Neural crest cell (in vitro differentiated cells): ENCODE measurements at places on chromosomes 16 and 17. TPM values are rescaled to one million over a fixed set of nuclear protein-coding genes. Genes with fewer than 3 reads are reported as not detected.
A peak's percentile ranks its signal among the peaks of the same experiment; 100 is the strongest.

- H3K27ac ChIP-seq = peak overlapping the region; percentile 28
- H3K36me3 ChIP-seq = no peaks in the 10 kb centered on the region
- peak overlapping the region; percentile 77 for H3K4me3 ChIP-seq
- DNase-seq = no peak
- peaks cover 87% of the 10 kb centered on the region for H3K4me1 ChIP-seq
Observed at GRCh38 chr16:73036074-73036826, 11.7 kb downstream of the ZFHX3 start.

The HSD17B2 gene
- total RNA-seq = not detected in 2 replicates

- no peak overlapping the region for H3K27ac ChIP-seq
- no peaks in the 10 kb centered on the region for H3K36me3 ChIP-seq
- H3K4me3 ChIP-seq = no peak overlapping the region
- H3K4me1 ChIP-seq = peaks cover 32% of the 10 kb centered on the region
- H3K27me3 ChIP-seq = no peaks in the 10 kb centered on the region
- no peak for DNase-seq
Observed at GRCh38 chr17:19335951-19336631, 26.4 kb downstream of the B9D1 start.

DNA sequence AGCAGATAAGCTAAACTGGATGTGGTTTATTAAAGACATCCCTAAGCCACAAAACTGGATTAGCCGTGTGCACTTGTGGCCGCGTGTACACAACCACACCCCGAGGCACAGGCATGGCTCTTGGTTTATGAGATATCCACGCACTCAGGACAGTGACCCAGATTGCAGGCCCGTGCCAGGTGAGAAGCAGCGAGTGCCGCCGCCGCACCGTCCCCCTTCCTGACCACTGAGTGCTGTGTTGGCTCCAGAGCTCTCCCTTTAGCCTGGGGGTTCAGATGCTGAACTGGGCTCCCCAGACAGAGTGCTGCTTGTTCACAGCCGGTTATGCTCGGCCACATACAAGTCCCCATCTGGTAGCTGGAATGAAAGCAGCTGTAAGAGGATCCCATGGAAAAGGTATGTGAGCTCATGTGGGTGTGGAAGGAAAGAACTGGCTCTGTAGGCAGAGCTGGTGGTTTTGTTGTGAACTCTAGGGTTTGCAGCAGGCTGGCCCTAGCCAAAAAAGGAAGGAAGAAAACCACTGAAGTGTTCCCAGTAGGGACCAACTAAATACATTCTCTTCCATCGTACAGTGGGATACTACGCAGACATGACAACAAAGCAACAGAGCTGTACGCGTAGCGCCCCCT, 29.5 kb downstream of the KNOP1 start:
- no peak overlapping the region for H3K4me3 ChIP-seq
- H3K36me3 ChIP-seq = peaks cover 27% of the 10 kb centered on the region
- no peaks in the 10 kb centered on the region for H3K27me3 ChIP-seq
- no peak for DNase-seq

DNA sequence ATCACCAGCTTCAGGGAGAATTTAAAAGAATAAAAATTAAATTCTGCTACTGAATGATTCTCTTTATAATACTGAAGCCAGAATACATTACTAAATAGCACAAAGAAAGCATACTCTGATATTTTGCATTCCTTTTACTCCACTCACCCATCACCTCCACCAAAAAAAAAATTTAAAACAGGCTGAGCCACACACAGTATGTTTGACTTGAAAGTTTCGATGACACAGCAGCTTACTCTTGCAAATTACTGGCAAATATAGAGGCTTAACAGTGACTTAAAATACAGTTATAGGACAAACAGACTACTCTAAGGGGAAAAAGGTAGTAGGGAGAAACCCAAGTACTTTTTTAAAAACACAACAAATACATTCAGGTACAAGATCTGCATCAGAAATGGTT, 39.2 kb downstream of the GPATCH8 start:
- DNase-seq = no peak
- no peak overlapping the region for H3K4me3 ChIP-seq
- H3K27ac ChIP-seq = no peak overlapping the region
- H3K27me3 ChIP-seq = no peaks in the 10 kb centered on the region

GRCh38 chr17:77842528-77843147, 115.9 kb upstream of the TNRC6C start:
- DNase-seq = no peak
- H3K4me1 ChIP-seq = no peaks in the 10 kb centered on the region
- H3K4me3 ChIP-seq = no peak overlapping the region
- no peaks in the 10 kb centered on the region for H3K27me3 ChIP-seq
- H3K27ac ChIP-seq = no peak overlapping the region
- no peaks in the 10 kb centered on the region for H3K36me3 ChIP-seq

DNA sequence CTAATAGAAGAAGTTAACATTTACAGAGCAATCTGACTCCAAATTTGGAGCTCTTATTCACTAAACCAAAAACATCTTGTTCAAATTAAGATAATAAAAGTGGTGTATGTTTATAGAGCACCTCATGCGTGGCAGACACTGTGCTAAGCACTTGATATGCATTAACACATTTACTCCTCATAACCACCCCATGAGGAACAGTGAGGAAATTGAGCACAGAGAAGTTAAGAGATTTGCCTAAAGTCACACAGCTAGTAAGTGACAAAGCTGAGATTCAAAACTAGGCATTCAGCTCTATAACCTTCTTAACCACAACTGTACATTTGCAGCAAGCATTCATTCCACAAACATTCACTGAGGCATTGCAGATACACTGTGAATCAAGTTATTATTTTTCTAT, 94.0 kb downstream of the VAT1L start:
- no peaks in the 10 kb centered on the region for H3K27me3 ChIP-seq
- H3K4me1 ChIP-seq = peaks cover 10% of the 10 kb centered on the region
- no peak overlapping the region for H3K27ac ChIP-seq
- H3K36me3 ChIP-seq = no peaks in the 10 kb centered on the region
- H3K4me3 ChIP-seq = no peak overlapping the region

The SEBOX gene
- not detected in 2 replicates for total RNA-seq

DNA sequence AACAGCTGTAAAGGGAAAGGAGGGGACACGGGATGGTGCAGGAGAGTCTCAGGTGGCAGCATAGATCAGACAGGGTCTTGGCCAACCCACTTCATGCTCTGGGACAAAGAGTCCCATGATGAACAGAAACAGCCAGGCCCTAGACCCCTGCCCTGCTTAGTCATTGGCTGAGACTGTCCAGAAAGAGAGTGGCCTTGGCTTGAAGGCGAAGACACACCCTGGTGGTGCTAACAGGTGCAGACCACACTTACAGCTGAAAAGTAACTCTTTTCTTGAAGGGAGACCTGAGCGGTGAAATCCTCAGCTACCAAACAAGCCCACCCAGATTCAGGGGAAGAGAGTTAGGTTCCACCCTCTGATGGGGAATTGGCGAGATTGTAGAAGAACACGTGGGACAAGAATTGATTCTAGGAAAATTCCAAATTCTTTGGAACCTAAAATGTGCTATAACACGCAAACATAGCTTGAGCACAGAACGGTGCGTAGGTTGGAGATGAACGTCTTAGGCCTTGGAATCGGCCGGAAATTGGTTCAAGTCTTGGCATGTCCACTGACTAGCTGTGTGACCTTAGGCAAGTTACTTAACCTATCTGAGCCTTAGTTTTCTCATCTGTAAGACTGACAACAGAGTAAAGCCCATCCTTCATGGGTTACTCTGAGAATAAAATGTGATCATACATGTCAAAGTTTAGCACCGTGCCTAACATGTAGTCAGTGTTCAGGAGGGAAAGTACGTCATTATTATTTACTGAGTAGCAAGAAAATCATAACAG, 12.5 kb upstream of the MLYCD start:
- H3K27ac ChIP-seq = no peak overlapping the region
- H3K27me3 ChIP-seq = no peaks in the 10 kb centered on the region
- no peak for DNase-seq
- no peaks in the 10 kb centered on the region for H3K36me3 ChIP-seq
- H3K4me1 ChIP-seq = peaks cover 29% of the 10 kb centered on the region

DNA sequence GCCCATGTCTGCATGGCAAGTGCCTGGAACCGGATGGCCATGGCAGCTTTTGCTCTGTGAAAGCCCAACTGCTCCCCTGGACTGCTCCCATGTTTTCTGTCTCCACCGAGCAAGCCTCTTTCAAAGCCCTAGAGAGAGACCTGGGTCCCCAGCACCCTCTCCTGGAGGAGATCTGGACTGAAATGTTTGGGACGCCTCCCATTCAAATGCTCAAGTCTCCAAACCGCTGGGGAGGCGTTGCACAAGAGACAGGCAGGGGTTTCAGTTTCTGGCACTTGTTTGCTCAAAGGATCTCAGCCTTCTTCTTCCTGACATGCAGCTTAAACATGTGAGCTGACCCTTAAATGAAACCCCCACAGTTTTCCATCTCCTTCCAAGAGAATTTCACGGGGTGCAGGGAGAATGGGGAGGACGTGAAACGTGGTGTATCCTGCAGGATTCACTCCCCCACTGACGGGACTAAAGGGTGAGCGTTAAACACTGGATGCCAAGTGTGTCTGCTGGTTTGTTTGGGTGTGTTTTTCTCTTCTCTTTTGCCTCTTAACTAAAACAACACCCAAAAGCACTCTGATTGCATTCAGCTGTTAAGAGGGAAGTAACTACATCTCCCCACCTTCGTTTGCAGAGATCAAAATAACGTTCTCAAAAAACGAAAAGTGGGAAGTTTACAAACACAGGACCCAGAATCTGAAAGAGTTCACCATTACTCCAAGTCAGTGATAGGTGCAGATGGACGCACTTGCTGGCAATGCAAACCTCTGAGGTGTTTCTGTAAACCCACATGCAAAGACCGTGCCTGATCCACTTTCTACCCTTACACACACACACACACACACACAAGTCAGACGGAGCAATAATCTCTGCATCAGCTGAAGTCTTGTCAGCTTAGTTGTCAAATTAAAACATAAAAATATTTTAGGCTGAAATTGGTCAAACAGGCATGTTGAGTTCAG, 256.9 kb downstream of the C16orf95 start:
- peaks cover 17% of the 10 kb centered on the region for H3K4me1 ChIP-seq
- no peak overlapping the region for H3K4me3 ChIP-seq
- peaks cover 18% of the 10 kb centered on the region for H3K27me3 ChIP-seq
- H3K27ac ChIP-seq = no peak overlapping the region
- no peaks in the 10 kb centered on the region for H3K36me3 ChIP-seq

GRCh38 chr17:74649909-74650308, 26.4 kb upstream of the CD300E start:
- no peak for DNase-seq
- no peak overlapping the region for H3K4me3 ChIP-seq
- no peak overlapping the region for H3K27ac ChIP-seq

The MILR1 gene
- total RNA-seq = not detected in 2 replicates

The ABCC12 gene
- 0.07 and 0.30 TPM in 2 replicates for total RNA-seq

The AANAT gene
- 0.39 TPM in 1 of 2 replicates, not detected in the other for total RNA-seq

- peak overlapping the region; percentile 81 for H3K4me3 ChIP-seq
- no peak for DNase-seq
- peaks cover 10% of the 10 kb centered on the region for H3K27me3 ChIP-seq
- peaks cover 21% of the 10 kb centered on the region for H3K4me1 ChIP-seq
Observed at GRCh38 chr17:1177016-1177700, 2.6 kb downstream of the ABR start.

The ZNF750 gene
- not detected in 2 replicates for total RNA-seq

- H3K27ac ChIP-seq = no peak overlapping the region
- peaks cover 48% of the 10 kb centered on the region for H3K4me1 ChIP-seq
- H3K36me3 ChIP-seq = peaks cover 9% of the 10 kb centered on the region
- H3K27me3 ChIP-seq = peaks cover 5% of the 10 kb centered on the region
- no peak for DNase-seq
Observed at GRCh38 chr17:6450926-6451832, 6.9 kb downstream of the PIMREG start.

DNA sequence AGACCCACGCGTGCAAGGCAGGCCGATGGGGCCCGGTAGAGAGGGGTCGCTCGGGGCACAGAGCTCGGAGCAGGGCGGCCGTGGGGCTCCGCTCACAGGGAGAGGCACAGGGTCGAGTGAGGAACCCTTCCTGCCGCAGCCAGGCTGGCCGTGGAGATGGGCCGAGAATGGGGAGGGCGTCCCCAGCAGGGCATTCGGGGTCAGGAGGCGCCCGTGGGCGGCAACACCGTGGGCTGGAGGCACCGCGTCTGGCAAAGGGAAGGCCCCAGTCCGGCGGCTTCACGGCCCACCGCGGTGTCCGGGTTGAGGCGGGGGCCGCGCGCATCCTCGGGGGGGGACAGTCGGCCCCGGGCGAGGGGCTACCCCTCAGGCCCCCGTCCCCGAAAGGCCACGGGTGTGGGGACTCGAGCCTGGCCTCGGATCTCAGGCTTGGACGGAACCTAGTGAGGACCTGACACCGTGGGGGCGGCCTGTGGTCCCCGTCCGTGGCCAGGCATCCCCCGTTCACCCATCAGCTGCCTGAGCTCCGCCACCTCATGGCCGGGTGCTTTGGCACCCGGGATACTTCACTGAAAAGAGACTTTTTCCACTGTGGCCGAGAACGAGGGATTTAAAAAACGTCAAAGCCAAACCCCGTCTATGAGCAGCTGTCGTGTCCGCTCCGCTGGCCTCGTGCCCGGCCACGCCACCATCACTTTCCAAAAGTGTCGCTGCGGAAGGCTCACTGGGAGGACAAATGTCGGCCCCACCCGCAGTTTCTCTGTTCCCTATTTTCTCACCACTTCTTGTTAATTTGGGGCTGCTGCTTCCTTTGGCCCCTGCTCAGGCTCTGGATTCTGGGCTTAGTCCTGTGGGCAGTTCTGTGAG, 73.6 kb downstream of the METRNL start:
- H3K4me1 ChIP-seq = peaks cover 20% of the 10 kb centered on the region
- H3K27ac ChIP-seq = no peak overlapping the region
- no peaks in the 10 kb centered on the region for H3K36me3 ChIP-seq
- H3K27me3 ChIP-seq = no peaks in the 10 kb centered on the region
- H3K4me3 ChIP-seq = no peak overlapping the region
- DNase-seq = no peak

DNA sequence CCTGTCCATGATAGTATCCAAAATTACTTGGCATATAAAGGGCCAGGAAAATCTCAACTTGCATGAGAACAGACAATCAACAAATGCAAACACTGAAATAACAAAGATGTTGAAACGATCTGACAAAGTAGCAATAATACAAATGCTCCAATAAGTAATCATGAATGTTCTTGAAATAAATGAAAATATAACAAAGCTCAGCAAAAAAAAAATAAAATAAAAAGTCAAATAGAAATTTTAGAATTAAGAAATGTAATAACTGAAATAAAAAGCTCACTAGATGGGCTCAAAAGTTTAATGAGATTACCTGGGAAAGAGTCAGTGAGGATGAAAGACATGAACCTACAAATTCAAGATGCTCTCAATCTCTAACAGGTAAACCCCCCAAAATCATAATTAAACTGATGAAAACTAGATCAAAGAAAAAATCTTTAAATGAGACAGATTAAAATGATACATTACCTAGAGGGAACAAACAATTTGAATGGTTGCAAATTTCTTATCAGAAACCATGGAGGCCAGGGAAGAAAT, 319.0 kb upstream of the IRX3 start:
- peaks cover 4% of the 10 kb centered on the region for H3K27me3 ChIP-seq
- no peak overlapping the region for H3K27ac ChIP-seq
- no peak overlapping the region for H3K4me3 ChIP-seq
- no peak for DNase-seq

DNA sequence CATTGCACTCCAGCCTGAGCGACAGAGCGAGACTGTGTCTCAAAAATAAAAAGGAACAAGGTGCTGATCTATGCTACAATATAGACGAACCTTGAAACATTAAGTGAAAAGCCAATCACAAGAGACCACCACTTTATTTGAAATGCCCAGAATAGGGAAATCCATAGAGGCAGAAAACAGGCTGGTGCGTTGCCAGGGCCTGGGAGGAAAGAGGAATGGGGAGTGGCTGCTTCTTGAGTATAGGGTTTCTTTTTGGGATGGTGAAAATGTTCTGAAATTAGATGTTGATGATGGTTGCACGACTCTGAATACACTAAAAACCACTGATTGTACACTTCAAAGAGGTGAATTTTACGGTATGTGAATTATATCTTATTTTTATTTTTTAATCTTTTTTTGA, 20.3 kb upstream of the GLIS2 start:
- peaks cover 27% of the 10 kb centered on the region for H3K4me1 ChIP-seq
- DNase-seq = no peak
- no peaks in the 10 kb centered on the region for H3K36me3 ChIP-seq
- H3K4me3 ChIP-seq = no peak overlapping the region
